ENCODE measurements at places on chromosomes 12 and 14. TPM values are rescaled to one million over a fixed set of nuclear protein-coding genes. Genes with fewer than 3 reads are reported as not detected.

DNA sequence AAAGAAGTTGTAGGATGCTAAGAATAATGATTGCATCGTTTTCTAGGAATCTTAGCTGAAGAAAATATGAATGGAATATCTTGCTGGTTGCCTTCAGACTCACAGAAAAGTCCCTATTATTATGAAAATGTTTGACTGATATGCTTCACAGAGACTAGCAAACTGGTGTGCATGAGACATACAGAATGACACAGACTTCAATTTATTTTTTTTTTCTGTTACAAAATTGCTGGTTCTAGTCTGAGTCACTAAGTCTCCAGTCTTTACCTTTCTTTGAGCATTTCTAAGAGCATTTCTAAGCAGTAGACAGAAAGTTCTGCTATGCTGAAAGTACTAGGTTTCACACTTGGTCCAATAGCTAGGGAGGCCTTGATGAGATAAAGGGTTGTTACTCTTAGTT, 377.6 kb upstream of the ATP2B1 start:
- H3K4me1 ChIP-seq = peaks cover 2% of the 10 kb centered on the region
- H3K27ac ChIP-seq = no peak overlapping the region
- H3K4me3 ChIP-seq = no peak overlapping the region
- H3K27me3 ChIP-seq = no peaks in the 10 kb centered on the region

Gene GPR132
- total RNA-seq = 43.5 TPM

GRCh38 chr12:97555547-97556187, 93.1 kb downstream of the RMST start:
- H3K4me1 ChIP-seq = no peaks in the 10 kb centered on the region
- DNase-seq = no peak
- H3K36me3 ChIP-seq = no peaks in the 10 kb centered on the region
- H3K4me3 ChIP-seq = no peak overlapping the region

DNA sequence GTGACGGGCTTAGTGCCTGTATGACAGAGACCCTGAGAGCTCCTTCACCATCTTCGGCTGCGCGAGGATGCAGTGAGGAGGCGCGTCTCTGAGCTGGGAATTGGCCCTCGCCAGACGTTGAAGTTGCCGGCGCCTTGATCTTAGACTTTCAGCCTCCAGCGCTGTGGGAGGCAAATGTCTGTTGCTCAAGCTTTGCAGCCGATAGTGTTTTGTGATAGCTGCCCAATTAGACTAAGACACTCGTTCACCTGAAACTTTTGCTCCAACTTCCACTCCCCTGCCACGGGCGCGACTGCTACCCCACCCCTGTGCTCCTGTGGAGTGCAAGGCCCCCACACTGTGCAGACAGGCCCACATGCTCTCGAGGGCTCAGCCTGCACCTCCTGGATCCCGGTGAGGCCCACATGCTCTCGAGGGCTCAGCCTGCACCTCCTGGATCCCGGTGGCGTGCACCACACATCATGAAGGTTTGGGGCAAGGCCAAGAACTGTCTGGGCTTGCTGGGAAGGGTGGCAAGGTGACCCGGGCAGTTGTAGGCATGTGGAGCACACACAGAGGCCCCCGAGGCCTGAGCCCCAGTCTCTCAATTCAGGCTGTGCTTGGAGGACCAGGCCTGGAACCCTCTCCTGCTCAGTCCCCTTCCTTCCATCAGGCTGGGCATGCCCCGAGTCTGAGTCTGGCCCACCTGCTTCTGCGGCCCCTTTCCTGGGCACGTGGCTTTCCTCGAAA, 324.6 kb downstream of the TMEM121 start:
- H3K4me3 ChIP-seq = no peak overlapping the region
- H3K27ac ChIP-seq = no peak overlapping the region
- DNase-seq = peak; percentile 23
- H3K36me3 ChIP-seq = peaks cover 3% of the 10 kb centered on the region

DNA sequence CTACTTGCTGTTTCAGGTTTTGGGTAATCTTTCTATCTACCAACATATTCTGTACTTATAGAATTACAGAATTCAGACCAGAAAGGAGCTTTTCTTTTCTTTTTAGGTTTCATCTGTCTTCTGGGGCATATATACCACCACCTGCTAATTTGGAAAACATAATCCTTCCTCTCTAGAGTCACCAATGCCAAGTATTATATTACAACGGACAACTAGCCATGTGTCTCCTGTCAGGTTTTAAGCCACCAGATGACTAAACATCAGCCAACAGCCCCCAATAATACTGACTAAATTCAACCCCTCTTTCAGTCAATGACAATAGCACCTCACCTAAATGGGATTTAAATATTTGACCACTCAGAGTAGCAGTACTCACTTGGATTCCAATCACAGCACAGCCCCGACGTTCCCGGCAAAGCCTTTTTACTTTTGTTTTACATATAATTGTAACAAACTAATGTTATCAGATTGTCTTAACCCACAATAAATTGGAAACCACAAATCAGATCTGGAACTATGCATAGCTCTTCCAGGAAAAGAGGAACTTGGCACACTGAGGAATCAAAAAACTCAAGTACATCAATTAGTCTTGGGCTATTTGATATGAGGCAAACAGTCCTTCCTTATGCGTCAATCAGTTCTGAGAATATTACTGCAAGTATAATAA, 13.5 kb downstream of the SLC11A2 start:
- DNase-seq = no peak
- H3K4me1 ChIP-seq = peaks cover 18% of the 10 kb centered on the region
- H3K36me3 ChIP-seq = peaks cover 7% of the 10 kb centered on the region
- no peak overlapping the region for H3K4me3 ChIP-seq

DNA sequence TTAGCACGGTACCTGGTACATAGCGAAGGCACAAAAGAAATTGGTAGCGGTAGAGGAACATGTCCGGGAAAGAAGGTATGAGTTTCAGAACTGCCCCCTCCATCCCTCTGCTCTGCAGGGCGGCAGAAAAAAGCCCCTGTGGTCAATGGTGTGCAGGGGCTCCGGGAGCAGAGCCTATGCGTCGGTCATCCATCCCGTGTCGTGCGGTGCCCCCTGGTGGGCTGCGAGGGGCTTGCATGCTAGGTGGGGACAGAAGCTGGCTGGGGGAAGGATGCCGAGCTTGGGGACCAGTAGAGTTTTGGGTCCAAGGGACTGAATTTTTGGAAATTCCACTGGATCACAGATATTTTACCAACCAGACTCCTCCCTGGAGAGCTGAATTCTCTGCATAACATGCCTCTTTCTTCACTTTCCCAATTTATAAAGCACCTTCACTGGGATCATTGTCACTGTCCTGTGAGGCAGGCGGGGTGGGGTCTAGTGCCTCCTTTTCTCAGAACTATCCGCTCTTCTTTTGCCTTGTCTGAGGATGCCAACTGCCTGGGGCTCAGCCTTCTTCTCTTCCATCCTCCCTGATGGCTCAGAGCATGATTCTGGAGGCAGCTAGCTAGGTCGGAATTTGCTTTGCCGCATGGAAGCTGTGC, 148.7 kb downstream of the SMOC1 start:
- no peak overlapping the region for H3K4me3 ChIP-seq
- peaks cover under 1% of the 10 kb centered on the region for H3K27me3 ChIP-seq
- no peaks in the 10 kb centered on the region for H3K36me3 ChIP-seq
- DNase-seq = peak; percentile 83
- no peak overlapping the region for H3K27ac ChIP-seq

DNA sequence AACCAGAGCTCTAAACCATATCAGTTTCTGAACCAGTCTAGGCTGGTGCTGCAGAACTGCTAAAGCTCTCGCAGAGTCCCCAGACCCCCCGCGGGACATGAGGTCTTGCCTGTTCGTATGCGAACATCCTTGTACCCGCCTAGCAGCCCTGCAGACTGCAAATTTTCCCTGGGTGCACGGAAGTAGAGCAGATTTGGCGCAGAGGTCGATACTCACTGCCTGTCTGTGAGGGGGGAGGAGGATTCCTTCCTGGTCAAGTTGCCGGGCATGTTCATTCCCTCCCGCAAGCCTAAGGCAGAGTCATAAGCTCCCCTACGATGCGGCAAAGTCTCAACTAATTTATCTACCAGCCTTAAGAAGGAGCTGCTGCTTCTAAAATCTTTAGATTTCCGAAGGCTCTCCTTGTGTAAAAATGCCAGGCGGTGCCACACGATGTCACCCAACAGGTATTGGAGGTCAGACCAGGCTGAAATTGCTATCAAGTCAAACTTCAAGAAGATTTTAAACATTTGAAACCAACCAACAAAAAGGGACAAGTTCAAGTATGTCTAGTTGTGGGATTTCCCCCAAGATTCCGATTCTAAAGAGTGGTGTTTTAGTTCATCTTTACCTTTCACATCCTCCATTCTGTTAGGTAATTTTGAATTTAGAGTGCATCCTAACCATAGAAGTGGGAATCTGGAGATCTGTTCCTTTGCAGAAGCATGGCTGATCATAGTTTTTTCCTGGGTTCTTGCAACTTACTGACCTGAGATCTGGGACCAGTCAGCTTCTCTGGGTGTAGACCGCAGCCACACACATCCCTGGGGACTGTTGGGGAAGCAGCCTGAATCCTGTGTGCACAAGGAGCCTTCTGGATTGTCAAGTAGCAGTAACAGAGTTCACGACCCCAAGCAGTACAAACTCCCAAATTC, 1.6 kb upstream of the PAX9 start:
- H3K4me3 ChIP-seq = no peak overlapping the region
- peaks cover 8% of the 10 kb centered on the region for H3K36me3 ChIP-seq
- DNase-seq = peak; percentile 27
- peaks cover 96% of the 10 kb centered on the region for H3K27me3 ChIP-seq
- H3K27ac ChIP-seq = no peak overlapping the region

Measured in activated naive CD8-positive, alpha-beta T cell treated with anti-CD3 and anti-CD28 coated beads, Interleukin-2, amount 10 ng/mL, durations not matched to agents 7 days and 5 days (primary cell).